ENCODE measurements at places on chromosomes 11 and 22.

GRCh38 chr22:38069372-38070249 is 12.4 kb downstream of the PICK1 start:
- no peak for DNase-seq

DNA sequence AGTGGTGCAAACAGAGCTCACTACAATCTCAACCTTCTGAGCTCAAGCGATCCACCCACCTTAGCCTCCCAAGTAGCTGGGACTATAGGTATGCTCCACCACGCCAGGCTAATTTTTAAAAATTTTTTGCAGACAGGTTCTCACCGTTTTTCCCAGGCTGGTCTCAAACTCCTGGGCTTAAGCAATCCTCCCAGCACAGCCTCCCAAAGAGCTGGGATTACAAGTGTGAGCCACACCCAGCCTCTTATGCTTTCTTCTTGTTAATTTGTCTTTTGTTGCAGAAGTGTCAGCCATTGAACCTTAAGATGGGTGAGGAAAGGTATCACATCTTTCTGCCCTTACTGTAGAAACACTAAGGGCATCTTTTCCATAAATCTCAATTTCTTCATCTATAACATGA is 34.9 kb downstream of the DENND5A start:
- DNase-seq, result no peak

- no peak for DNase-seq
These were observed 1.4 kb upstream of the PIM3 start for GRCh38 chr22:49958931-49959781.

DNA sequence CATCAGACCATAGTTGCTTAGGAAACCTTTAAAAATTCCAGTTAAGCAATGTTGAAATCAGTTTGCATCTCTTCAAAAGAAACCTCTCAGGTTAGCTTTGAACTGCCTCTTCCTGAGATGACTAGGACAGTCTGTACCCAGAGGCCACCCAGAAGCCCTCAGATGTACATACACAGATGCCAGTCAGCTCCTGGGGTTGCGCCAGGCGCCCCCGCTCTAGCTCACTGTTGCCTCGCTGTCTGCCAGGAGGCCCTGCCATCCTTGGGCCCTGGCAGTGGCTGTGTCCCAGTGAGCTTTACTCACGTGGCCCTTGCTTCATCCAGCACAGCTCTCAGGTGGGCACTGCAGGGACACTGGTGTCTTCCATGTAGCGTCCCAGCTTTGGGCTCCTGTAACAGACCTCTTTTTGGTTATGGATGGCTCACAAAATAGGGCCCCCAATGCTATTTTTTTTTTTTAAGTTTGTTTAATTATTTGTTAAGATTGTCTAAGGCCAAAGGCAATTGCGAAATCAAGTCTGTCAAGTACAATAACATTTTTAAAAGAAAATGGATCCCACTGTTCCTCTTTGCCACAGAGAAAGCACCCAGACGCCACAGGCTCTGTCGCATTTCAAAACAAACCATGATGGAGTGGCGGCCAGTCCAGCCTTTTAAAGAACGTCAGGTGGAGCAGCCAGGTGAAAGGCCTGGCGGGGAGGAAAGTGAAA is 73.4 kb downstream of the NCAPD3 start:
- DNase-seq, result no peak

DNA sequence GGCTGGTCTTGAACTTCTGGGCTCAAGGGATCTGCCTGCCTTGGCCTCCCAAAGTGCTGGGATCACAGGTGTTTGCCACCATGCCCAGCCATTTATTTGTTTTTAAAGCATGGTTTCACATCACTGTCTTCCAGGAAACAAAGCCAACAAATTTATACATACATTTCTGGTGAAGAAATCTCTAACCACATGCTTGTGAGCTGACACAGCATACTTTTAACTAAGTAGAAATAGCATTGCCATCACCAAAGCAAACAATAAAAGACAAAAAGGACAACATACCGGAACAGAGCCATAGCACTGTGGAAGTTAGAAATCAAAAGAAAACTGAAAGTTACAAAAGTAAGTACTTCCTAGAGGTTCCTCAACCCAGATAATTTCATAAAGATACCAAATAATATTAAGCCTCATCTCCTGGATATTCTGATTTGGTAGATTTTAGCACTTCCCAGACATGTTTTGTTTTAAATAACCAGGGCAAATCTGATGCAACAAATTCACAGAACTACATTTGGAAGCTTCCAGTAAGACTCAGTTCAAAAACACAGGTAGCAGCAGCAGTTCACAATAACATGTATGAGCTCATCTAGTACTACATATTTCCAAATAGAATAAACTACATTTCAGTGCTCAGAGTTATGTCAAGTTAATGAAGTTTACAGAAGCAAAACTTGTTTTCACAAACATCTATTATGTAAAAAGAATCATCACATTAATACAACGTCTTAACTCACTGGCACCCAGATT is 70.6 kb downstream of the RRAS2 start:
- no peak for DNase-seq

GRCh38 chr22:47963660-47964059 is 1201.2 kb downstream of the TBC1D22A start:
- no peak for DNase-seq

DNA sequence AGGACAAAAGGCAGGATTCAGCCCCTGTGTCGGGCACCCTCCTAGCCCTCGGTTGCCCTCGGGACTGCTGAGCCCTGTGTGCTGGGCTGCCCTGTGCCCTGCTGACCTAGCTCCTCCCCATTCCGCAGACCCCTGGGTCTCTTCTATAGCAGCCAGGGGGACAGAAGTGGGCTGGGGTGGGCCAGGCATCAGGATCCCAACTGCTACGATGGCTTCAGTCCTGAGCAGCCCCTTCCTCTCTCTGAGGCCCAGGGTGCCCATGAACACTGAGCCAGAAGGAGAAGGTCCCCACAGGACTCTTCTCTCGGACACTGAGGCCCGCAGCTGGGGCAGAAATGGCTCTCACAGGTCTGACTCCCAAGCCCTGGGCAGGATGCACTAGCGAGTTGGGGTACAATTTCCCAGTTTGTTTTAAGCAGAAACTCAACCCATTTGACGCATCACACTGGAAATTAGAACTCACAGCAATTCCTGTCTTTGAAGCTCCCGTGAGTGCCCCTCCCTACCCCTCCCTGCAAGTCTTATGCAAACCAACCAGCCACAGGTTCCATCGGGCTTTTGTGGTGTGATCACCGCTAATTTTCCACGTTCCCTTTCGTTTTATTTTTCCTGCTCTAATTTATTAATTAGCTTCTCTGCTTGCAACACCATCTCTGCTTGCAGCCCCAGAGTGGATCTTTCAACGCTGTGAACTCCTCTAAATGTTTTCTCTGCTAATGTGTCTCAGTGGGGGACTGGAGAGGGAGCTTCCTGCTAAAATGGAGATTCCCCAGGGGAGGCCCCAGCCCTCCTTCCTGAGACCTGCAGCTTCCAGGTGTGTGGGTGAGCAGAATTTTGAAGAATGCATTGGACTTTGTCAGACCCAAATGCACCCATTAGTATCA is 56.7 kb downstream of the PHF21B start:
- DNase-seq, result no peak

GRCh38 chr22:45337536-45337935 is 27.8 kb downstream of the FAM118A start:
- DNase-seq, result no peak

DNA sequence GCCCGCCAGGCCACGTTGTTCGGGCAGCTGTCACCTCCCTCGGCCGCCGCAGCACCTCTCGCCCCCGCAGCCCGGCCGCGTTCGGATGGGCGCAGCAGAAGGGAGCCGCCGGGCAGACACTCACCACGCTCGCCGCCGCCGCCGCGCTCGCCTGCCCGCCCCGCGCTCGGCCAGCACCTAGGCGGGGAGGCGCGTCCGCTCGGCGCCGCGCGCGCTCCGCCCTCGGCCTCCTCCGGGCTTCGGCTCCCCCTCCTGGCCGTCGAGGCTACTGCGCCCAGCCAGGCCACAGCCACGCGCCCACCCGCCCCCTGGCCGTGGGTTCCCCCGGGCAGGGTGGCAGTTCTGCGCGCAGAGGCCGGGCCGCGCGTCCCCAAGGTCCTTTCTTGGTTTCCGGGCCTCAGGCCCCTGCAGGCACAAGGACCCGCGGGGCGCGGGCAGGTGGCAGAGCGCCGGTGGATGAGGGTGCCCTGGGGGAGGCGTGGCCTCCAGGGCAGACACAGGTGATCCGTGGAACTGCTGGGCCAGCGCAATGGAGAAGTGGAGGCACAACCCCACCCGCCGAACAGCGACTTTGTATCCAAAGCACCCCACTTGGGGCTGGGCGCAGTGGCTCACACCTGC is at the start of gene SLC25A22:
Gene SLC25A22, minus strand, starts transcription at position 189 of the 621 bp plus-strand sequence. CDS start 3,275 bp downstream, outside the sequence.
- peak; percentile 76 for DNase-seq

GRCh38 chr11:114664641-114665040 is 13.7 kb upstream of the NXPE2 start:
- DNase-seq, result no peak

DNA sequence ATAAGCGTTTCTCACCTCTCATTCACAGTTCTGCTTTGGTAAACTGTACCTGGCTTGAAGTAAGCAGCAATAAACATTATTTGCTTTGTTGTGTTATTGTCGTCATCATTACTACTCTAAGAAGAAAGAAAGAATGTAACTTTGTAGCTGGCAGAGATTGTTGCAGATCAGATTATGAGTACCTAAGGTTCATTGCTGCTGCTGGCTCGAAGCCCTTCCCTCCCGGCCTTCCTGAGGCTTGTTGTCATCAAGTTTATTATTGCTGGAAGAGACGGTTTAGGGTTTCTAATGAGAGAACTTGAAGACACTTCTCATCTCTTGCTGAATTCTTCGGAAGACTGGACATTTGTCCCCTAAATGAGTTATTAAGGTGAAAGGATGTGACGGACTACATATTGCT is 101.3 kb downstream of the GRAMD1B start:
- no peak for DNase-seq

DNA sequence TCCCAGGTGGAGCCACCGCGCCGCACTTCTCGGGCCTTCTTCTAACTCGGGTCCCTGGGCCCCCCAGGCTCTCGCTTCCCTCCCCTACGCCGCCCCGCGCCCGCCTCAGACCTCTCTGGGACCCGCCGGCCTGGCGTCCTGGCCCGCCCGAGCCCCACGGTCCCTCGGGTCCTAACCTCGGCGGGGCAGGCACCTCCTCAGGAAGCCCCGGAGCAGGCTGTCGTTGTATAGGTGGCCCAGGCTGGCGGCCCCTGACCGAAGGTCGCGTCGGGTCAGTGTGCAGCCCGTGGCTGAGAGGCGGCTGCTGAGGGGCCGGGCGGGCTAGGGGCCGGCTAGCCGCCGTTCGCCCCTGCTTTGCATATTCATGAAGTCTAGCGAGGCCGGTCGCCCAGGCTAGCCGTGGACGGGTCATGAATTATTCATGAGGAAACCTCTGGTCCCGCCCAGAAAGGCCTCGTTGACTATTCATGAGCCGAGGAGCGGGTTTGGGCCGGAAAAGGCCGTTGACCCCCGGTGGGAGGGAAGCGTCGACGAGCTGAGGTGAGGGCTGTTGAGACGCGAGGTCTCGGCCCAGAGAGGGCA is at the start of gene HORMAD2:
Gene HORMAD2, plus strand, starts transcription at position 513 of the 582 bp plus-strand sequence. CDS start 13,489 bp downstream, outside the sequence.
- no peak for DNase-seq

GRCh38 chr11:72471005-72471898 is 36.9 kb upstream of the CLPB start:
- peak; percentile 34 for DNase-seq

DNA sequence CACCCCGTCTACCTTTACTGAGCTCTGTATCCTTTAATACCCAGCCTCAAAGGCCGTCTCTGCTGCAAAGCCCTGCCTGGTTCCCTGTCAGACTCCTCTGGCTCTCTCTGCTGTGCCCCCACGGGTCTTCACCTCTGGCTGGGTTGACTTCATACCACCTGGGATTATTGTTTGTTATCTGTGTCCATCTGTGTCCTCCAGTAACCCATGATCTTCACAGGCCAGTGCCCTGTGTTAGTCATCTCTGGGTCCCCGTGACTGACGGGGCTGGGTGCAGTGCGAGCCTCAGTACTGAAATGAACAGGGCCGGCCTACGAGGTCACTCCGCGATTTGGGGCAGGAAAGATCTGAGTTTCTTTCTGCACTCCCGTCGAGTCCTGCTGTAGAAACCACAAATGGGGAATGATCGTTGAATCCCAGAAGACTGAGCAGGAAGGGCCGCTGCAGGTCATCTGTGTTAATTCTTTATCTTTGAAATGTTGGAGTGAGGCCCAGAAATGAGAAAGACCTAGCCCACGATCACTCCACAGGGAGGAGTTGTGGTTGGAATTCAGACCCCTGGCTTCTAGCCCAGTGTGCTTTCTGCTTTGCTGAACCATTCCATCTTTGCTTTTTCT is 12.3 kb upstream of the TUB start:
- no peak for DNase-seq

DNA sequence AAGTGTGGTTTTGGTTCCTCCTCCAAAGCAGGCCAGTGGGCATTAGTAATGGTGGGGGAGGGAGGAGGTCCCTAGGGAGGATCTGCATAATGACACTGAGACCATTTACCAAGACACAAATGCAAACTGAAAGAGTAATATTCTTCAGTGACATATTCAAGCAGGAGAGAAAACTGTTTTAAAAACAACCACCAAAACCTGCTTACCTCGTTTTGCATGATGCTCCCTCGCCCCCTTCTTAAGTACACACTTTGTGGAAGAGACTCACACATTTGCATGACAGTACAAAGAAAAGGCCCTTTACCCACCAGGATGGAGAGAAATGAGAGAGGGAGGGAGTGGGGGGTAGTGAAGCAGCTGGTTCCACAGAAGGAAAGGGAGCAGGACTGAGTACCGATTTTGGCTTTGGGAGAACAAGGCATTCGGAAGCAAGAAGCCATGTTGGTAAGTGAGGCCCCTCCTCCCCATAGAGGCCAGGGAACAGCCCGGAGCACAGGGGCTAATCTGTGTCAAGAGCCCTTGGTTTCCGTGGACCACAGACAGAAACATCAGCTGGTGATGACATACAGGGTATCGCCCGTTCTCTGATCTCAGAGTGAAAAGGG is 13.0 kb upstream of the OPCML start:
- no peak for DNase-seq

GRCh38 chr11:44987506-44987905 is 36.8 kb upstream of the TP53I11 start:
- no peak for DNase-seq

DNA sequence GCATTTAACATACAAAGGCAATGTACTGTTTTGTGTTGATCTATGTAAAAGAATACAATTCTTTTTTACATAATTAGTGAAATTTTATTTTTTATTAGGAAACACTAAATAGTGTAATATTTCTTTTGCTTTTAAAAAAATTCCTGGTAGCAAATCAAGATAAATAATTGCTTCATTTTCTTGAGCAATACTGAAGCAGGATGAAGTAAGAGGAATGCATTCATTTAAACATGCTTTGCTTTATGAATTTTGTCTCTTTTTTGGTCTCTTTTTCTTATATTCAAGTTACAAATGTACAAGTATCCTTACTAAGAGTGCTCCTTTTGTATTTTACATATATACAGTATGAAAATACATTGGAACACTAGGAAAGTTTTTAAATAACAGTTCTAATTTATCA is 144.4 kb upstream of the TEAD1 start:
- no peak for DNase-seq

GRCh38 chr11:115745610-115746512 is 241.6 kb upstream of the CADM1 start:
- DNase-seq, result no peak

- no peak for DNase-seq
These were observed 219.6 kb upstream of the SESN3 start for GRCh38 chr11:95450547-95451123.

GRCh38 chr22:24390576-24390975 is 36.8 kb upstream of the ADORA2A start:
- DNase-seq, result no peak
